ENCODE measurements at places on chromosomes 2 and 18. TPM values are rescaled to one million over a fixed set of nuclear protein-coding genes. Genes with fewer than 3 reads are reported as not detected.

- peaks cover 58% of the 10 kb centered on the region for H3K4me1 ChIP-seq
- no peak overlapping the region for H3K4me3 ChIP-seq
- no peak for DNase-seq
- H3K36me3 ChIP-seq: peaks cover 5% of the 10 kb centered on the region
Observed at GRCh38 chr2:144477957-144478311, 42.0 kb downstream of the ZEB2 start.

DNA sequence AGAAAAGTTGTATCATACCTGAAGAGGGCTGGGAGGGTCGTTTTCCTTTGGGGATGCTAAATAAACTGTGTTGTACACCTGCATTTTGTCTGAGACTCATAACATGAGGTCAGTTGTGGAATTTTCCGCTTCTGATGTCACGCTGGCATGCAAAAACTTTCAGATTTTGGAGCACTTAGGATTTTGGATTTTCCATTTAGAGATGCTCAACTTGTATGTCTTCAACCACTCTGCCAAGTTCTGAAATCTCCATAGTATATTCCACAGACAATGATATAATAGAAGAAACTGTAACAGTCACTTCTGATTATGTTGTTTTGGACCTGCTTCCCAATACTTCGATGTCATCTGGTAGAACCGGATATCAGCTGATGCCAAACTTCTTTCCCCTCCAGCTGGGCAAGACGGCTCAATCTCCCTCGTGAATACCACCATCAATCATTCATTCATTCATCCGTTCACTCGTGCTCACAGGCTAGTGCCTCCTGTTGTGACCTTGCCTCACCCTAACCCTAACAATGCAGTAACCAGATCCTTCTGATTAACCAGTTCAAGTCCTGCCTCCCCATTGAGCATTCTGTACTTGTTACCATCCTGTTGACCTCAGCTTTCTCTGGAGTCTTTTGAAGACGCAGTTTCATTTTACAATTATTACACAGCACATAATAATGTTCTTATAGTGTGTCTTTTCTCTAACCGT lies 5.3 kb upstream of the PLEKHH2 start:
- no peak for DNase-seq
- no peaks in the 10 kb centered on the region for H3K27me3 ChIP-seq
- no peak overlapping the region for H3K27ac ChIP-seq
- H3K4me1 ChIP-seq: peaks cover 23% of the 10 kb centered on the region
- peaks cover 1% of the 10 kb centered on the region for H3K36me3 ChIP-seq

GRCh38 chr2:201735486-201735885 lies 37.0 kb upstream of the MPP4 start:
- peaks cover 32% of the 10 kb centered on the region for H3K36me3 ChIP-seq
- no peak overlapping the region for H3K27ac ChIP-seq
- H3K4me1 ChIP-seq: no peaks in the 10 kb centered on the region
- DNase-seq: no peak
- H3K4me3 ChIP-seq: no peak overlapping the region

GRCh38 chr2:38039121-38039910 lies 36.6 kb downstream of the CYP1B1 start:
- H3K36me3 ChIP-seq: peaks cover 2% of the 10 kb centered on the region
- no peak for DNase-seq
- H3K27me3 ChIP-seq: peaks cover 9% of the 10 kb centered on the region
- H3K27ac ChIP-seq: no peak overlapping the region

C2orf78 gene
- total RNA-seq: not detected

LOXHD1 gene
- total RNA-seq: not detected

Measured in chondrocyte (in vitro differentiated cells).